NCI-H2081 (cell line): ENCODE measurements at places on chromosomes 4 and X.

DNA sequence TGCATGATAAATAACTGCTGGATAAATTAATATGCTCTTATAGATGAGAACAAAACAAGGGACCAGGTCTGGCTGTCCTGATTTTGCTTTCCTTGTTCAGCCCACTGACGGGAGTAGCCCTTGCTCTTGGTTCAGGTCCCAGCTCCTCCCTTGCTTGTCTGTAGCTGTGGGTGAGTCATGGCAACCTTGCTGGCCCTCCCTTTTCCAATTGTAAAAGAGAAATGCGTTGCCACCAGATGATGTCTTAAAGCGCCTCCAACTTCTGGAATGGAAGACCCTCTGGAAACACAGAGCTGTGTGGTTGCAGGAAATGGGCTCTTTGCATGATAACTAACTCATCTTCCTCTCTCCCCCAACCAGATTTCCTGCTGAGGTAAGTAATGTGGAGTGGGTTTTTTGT is 171.4 kb downstream of the AASDH start:
- peak; percentile 75 for DNase-seq

- no peak for DNase-seq
Observed at GRCh38 chrX:1011691-1012283, 200.7 kb downstream of the CRLF2 start.

- DNase-seq: no peak
Observed at GRCh38 chrX:16187024-16187760, 19.9 kb downstream of the MAGEB17 start.

DNA sequence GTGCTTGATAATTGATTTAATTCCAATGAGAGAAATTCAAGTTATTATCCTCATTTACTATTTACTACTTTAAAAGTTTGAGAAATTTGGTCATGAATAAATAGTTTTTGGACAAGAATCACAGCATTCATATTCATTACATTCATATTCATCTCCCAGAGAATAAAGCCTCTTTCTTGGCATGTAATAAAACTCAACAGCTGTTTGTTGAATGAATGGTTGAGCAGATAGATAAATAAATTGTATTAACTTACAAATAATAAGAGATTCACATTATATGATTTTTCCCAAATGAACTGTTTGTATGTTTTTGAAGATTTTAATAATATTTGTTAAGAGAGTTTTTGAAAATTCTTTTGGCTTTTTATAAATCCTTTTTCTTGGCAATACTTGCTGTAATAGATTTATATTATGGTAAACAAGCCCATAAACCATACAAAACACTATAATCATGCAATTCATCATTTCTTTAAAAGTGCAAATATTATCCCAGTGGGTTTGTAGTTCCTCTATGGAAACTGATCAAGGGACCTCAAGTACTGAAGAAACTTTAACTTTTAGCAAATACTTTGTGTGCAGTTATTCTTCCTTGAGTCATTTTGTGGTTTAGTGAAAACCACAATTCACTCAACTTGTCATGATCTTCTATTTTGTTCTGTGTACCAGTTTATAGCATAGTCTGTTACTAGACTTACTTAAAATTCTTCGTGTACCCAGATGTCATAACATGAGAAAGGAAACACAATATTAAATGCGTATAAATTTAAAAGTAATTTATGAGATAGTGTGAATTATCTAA is 371.8 kb downstream of the ADGRL3 start:
- no peak for DNase-seq

DNA sequence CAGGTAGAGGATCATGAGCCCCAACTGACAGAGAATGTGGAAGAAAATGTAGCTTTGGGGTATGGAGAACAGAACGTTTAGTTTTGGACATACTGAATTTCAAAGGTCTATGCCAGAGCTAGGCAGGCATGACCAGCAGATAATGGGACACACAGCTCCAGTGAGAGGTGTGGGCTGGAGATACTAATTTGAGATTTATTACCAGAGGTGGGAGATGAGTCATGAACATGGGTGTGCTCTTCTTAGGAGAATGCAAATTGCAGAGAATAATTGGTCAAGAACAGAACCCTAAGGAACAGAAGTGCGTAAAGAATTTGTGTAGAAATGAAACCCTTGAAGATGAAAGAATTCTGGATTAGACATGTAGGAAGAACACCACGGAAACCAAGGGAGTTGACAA is 125.2 kb downstream of the PACRGL start:
- no peak for DNase-seq

DNA sequence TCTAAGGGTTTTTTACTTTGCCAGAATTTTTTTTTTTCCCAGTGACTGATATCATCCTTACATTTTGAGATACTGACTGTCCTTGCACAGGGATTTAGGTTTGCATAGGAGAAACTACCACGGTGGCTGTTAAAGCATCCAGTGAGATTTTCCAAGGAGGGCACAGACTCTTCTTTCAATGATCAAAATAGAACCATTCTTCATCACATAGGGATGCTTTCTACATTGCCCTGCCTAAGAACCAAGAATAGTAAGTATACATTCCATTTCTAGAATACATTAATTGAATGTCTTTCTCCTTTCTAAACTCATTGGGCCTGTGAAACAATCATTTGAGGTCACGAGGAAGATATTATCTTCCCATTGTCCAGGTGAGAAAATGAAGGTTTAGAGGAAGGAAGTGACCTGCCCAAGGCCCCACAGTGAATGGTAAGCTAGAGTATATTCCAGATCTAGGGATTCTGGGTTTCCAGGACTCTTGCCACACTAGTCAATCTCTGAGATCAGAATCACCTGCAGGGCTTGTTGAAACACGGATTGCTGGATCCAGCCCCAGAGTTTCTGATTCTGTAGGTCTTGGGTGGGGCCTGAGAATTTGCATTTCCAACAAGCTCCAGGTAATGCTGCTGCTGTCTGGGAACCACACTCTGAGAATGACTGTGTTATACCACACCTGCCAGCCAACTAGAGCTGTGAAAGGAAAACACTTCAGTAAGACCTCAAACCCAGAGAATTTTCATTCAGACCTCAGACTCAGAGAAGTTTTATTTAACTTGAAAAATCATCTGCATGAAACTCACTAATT is 17.7 kb upstream of the TMEM154 start:
- no peak for DNase-seq

- no peak for DNase-seq
Observed at GRCh38 chrX:134258202-134258601, 21.2 kb downstream of the CCDC160 start.

GRCh38 chr4:166293556-166293955 is 420.5 kb downstream of the TLL1 start:
- DNase-seq: no peak

DNA sequence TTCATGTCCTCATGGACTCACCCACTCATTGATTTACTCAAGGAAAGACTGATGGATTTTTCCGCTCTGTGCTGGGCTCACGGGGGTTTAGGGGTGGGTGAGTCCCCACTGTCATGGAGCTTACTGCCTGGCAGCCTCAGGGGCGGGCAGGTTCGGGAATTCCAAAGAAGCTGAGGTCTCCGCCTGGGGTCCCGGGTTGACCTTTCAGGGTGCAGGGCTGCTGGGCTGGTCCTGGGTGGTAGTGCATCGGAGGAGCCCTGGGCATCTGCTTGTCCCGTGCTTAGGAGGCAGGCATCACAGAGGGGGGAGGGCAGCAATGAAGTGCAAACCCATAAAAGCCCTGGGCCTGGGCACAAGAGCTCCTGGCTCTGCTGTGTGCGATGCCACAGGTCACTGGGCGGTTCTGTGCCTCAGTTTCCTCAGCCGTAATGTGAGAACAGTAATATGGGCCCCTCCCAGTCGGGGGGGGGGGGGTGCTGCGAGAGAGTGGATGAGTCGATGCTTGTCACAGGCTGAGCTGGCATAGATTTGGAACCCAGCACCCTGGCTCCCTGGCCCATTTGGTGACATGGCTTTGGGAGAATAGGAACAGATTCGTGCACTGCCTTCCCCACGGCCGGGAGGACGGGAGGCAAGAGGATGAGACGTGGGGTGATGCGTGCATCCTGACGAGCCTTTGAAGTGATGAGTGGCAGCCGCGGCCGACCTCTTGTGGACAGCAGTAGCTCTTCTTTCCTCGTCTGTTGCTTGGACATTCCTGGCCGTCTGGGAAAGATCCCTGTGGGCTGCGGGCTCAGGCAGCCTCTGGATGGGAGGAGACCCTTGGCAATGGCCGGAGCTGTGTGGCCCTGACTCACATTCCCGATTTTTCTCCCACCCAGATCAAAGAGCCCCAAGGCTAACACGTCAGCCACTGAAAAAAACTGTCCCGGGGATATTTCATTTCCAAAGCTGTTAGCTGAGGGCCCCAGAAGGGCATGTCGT is 42.0 kb downstream of the PSAPL1 start:
- no peak for DNase-seq

GRCh38 chr4:36551697-36552214 is 270.3 kb downstream of the DTHD1 start:
- DNase-seq: no peak

DNA sequence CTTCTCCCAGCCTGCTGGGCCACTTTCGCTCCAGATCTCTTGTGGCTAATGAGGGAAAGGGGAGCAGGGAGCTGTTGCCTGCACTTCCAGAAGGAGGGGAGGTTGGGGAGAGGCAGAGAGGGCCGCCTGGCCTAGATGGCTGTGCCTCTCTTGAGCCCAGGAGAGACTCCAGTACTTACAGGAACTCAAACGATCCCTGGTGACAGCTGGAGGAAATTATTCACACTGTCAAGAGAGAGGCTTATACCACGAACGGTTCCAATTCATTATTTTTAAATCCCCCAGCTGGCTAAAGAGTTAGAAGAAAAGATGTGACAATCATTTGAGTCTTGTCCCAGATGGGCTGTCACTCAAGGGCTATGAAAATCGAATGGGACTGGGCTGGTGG is 96.1 kb downstream of the PHKA2 start:
- DNase-seq: no peak

GRCh38 chr4:74675673-74676279 is 118.5 kb downstream of the BTC start:
- peak; percentile 57 for DNase-seq

DNA sequence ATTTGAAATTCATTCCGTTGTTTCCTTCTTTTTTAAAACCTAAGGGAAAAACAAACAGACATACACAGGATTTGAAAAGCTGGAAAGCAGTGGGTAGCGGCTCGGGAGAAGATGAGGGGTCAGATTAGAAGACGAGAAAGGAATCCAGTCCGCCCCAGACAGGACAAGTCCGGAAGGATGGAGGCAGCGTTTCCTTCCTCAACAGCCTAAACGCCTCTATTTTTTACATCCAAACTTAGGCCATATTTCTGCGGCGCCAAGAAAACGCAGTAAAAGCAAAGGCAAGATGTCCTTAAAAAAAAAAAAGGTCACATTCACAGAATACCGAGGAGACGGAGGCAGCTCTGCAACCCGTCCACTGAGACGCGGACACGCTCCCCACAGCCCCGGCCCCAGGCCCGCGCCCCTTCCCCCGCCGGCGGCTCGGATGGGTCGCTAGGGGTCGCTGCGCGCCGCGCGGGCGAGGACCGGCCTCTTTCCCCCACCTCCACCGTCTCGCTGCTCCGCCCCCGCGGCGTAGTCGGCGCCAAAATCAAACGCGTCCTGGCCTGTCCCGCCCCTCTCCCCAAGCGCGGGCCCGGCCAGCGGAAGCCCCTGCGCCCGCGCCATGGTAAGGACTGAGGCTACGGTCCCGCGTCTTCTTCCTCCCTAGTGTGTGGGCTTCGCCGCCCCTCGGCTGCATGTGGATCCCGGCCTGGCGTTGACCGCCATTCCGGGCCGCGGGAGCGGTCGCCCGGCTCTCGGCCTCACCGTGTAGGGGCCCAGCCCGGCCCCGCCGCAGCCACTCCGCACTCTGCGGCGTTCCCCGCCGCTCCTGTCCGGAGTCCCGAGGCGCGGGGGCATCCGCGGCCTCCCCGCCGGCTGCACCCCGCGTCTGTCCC is at the start of gene MND1:
TSS of gene MND1 (plus strand) at position 558 of the 881 bp plus-strand sequence. CDS start at position 608, 50 bp downstream.
- peak; percentile 76 for DNase-seq
